Kidney (tissue), 22 donors: ENCODE measurements at places on chromosomes 1 and 21. TPM values are rescaled to one million over a fixed set of nuclear protein-coding genes. Genes with fewer than 3 reads are reported as not detected.

CCDC17 gene
- total RNA-seq = 3.0 TPM

GRCh38 chr1:240985081-240985480 lies 371.9 kb downstream of the RGS7 start:
- H3K4me3 ChIP-seq = no peak overlapping the region
- no peaks in the 10 kb centered on the region for H3K4me1 ChIP-seq
- DNase-seq = no peak
- H3K36me3 ChIP-seq = no peaks in the 10 kb centered on the region
- H3K27ac ChIP-seq = no peak overlapping the region

DNA sequence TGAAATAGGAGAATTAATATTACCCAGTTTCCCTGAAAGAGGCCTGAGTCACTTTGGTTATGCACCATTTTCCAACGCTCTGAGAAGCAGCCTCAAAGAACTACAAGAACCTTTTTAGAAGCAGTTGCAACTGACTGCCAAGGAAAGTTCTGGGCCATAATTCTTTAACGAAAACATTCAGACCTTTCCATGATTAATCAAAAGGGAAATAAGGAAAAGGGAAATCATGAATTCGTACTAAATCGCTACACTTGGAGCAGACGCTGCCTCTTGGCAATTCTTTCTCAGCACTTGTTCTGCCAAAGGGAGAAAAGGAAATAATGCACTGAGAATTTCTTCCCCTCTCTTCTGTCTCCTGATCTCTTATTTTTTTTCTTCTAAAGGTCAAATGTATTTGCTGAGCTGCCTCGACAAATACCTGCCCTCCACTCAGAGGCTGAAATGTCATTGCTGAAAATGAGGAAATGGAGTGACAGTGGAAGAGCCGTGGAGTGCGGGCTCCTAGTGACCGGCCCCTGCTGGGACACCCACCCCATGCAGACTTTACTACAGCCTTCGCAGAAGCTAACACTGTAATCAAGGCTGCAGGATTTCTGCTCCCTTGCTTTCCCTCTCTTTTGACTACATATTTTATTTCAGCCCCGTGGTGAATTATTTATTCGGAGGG lies 67.9 kb upstream of the GALNT2 start:
- H3K4me1 ChIP-seq = no peaks in the 10 kb centered on the region
- no peaks in the 10 kb centered on the region for H3K36me3 ChIP-seq
- H3K27me3 ChIP-seq = no peaks in the 10 kb centered on the region
- H3K27ac ChIP-seq = no peak overlapping the region

FAM72A gene
- 3.4 TPM for total RNA-seq

OLFM3 gene
- 0.41 TPM for total RNA-seq

RXFP4 gene
- total RNA-seq = not detected

AQP10 gene
- not detected for total RNA-seq

DNA sequence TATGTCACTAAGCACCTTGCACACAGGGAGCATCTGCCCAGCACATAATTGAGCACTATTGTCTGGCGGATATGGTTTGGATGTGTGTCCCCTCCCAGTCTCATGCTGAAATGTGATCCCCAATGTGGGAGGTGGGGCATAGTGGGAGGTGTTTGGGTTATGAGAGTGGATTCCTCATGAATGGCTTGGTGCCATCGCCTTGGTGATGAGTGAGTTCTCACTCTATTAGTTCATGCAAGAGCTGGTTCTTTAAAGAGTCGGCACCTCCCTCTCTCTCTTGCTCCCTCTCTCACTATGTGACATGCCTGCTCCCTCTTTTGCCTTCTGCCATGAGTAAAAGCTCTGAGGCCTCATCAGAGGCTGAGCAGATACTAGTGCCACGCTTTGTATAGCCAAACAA lies 9.5 kb downstream of the CTSK start:
- DNase-seq = no peak
- H3K36me3 ChIP-seq = no peaks in the 10 kb centered on the region
- no peak overlapping the region for H3K4me3 ChIP-seq
- no peak overlapping the region for H3K27ac ChIP-seq
- no peaks in the 10 kb centered on the region for H3K27me3 ChIP-seq

DNA sequence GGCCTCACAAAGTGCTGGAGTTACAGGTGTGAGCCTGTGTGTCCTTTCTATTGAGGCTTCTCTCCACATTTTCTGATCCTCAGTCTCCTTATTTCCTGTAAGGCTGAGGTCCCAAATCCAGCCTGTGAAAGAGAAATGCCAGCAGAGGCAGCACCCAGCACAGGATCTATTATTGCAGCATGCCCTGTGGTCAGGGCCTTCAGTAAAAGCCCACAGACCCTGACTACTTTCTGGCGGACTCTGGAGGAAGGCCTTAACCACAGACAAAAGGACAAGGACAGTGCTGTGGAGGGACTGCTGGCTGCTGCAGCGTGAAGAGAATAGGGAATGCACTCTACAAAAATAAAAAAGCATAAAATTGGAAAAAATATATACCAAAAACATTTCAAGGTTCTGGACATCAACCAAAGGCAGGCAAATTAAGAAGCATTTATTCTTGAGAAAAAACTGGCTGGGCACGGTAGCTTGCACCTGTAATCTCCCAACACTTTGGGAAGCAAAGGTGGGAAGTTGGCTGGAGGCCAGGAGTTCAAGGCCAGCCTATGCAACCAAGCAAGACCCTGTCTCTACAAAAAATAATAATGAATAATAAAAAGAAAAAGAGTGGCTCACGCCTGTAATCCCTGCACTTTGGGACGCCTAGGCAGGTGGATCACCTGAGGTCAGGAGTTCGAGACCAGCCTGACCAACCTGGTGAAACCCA lies 9.4 kb upstream of the PGD start:
- H3K36me3 ChIP-seq = no peaks in the 10 kb centered on the region
- peaks cover 13% of the 10 kb centered on the region for H3K4me1 ChIP-seq
- H3K27me3 ChIP-seq = no peaks in the 10 kb centered on the region
- H3K27ac ChIP-seq = no peak overlapping the region

DNA sequence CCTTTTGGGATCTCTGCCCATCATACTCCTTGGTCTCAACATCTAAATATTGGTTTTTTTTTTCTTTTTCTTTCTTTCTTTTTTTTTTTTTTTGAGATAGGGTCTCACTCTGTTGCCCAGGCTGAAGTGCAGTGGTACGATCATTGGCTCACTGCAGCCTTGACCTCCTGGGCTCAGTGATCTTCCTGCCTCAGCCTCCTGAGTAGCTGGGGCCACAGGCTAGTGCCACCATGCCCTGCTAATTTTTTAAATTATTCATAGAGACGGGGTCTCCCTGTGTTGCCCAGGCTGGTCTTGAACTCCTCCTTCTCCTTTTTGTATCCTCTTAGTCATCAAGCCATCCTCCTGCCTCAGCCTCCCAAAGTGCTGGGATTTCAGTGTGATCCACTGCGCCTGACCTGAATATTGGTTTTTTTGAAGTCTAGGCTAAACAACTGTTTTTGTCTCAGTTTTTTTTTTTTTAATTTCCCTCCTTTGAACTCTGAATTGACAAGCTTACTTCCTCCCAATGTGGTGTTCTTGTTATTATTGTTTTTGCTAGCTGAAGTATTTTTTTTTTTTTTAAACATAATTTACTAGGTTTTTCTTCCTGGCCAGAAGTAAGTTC lies 30.9 kb downstream of the MAPKAPK2 start:
- H3K27ac ChIP-seq = no peak overlapping the region
- no peaks in the 10 kb centered on the region for H3K36me3 ChIP-seq
- H3K4me1 ChIP-seq = peaks cover 37% of the 10 kb centered on the region
- no peak for DNase-seq

DNA sequence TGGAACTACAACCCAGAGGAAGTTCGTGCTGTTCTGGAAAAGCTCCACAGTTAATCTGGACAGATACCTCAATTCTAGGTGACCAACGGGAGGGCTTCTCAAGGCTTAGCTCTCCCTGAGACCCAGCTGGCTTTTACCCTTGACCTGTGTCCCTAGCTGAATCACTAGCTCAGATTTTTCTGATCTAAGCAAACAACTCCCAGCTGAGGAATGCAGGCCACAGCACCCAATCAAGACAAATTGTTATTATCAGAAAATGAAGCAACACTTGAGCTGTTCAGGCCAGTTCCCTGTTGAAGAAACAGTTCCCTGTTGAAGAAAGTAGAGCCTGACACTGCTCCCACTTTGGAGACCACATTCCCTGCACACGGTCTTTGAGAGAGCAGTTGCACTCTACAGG lies 16.0 kb downstream of the DIO1 start:
- H3K36me3 ChIP-seq = no peaks in the 10 kb centered on the region
- no peak for DNase-seq
- H3K27ac ChIP-seq = no peak overlapping the region
- H3K4me1 ChIP-seq = no peaks in the 10 kb centered on the region
- no peaks in the 10 kb centered on the region for H3K27me3 ChIP-seq
- H3K4me3 ChIP-seq = no peak overlapping the region

DNA sequence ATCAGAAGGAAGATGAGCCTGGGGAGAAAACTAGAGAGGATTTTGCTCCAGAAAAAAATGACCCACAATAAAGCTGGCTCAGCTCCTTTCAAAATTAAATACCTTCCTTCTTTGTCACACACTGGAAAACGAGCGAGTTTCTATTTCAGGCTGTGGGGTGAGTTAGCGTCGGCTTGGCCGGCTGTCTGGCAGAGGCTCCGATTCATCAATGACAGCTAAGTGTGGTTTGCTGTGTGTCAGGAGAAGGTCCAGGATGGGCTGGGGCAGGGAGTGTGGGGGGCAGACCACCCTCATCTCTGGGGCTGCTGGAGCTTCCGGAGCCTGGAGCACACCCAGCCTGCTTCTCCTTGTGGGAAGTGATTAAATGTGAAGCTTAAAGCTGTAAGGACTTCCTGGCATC lies 120.2 kb downstream of the ETS2 start:
- no peaks in the 10 kb centered on the region for H3K27me3 ChIP-seq
- H3K4me1 ChIP-seq = peaks cover 7% of the 10 kb centered on the region
- no peaks in the 10 kb centered on the region for H3K36me3 ChIP-seq
- DNase-seq = no peak
- H3K4me3 ChIP-seq = peak overlapping the region; percentile 9

- H3K27me3 ChIP-seq = no peaks in the 10 kb centered on the region
- no peaks in the 10 kb centered on the region for H3K36me3 ChIP-seq
- H3K4me1 ChIP-seq = no peaks in the 10 kb centered on the region
- no peak overlapping the region for H3K4me3 ChIP-seq
Measured at GRCh38 chr1:71843012-71843411, 439.3 kb downstream of the NEGR1 start.

C8B gene
- not detected for total RNA-seq

DNA sequence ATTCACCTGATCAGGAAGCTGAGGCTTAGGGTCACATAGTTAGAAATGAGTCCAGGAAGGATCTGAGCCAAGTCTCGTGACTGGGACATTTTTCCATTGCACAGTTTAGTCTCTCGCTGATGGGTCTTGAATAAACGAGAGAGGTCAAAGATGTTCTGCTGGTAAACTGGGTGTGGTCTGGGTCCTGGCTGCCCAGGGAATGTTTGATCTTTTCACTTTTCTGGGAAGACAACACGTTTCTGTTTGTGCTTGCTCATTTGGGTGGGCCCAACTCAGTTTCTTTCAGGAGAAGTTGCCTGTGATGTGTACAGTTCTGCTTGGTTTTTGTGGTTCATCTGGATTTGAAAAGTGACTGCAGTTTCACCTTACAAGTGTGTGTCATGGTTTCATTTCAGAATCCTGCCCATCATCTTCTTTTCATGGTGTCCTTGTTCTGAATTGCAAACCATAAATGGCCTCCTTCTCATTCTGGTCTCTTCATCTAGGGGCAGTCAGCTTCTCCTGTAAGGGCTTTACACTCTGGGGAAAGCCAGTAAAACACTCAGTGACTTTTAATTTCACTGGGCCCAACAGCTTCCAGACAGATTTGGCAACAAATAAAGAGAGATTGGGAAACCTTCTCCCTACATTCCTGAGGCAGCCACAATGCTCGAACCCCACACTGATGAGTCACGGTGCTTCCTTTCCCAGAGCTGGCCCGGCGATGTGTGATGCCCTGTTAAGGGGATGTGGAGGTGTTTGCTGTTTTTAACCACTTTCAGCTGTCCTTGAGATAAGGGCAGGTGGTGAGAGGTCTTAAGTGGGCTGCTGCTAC lies 7.2 kb upstream of the TACSTD2 start:
- H3K4me3 ChIP-seq = no peak overlapping the region
- DNase-seq = no peak

NBPF20 gene
- total RNA-seq = 3.8 TPM

DNA sequence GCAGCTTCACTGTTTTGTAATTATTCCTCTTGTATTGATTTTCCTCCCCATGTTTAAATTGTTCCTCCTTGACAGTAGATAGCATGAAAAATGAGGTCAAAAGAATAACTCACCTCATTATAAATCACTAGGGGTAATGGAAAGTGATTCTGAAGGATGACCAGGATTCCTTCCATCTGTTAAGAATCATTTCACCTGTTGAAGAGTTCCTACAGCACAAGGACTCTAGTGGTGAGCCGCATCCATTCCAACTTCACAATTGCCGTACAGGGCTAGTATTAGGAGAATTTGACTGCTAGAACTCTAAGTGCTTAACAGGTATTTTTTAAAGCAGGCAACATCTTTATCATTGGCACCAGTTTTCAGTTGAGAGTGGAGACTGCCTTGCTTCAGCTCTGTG lies 13.7 kb downstream of the PPP1R12B start:
- H3K36me3 ChIP-seq = no peaks in the 10 kb centered on the region
- no peak overlapping the region for H3K4me3 ChIP-seq
- H3K27me3 ChIP-seq = no peaks in the 10 kb centered on the region
- H3K27ac ChIP-seq = no peak overlapping the region

GRCh38 chr1:6475381-6476133 lies 9.6 kb upstream of the TNFRSF25 start:
- no peak for DNase-seq
- no peaks in the 10 kb centered on the region for H3K27me3 ChIP-seq
- no peak overlapping the region for H3K27ac ChIP-seq
- no peak overlapping the region for H3K4me3 ChIP-seq

KCND3 gene
- 12.6 TPM for total RNA-seq

GUCA2B gene
- not detected for total RNA-seq

DNA sequence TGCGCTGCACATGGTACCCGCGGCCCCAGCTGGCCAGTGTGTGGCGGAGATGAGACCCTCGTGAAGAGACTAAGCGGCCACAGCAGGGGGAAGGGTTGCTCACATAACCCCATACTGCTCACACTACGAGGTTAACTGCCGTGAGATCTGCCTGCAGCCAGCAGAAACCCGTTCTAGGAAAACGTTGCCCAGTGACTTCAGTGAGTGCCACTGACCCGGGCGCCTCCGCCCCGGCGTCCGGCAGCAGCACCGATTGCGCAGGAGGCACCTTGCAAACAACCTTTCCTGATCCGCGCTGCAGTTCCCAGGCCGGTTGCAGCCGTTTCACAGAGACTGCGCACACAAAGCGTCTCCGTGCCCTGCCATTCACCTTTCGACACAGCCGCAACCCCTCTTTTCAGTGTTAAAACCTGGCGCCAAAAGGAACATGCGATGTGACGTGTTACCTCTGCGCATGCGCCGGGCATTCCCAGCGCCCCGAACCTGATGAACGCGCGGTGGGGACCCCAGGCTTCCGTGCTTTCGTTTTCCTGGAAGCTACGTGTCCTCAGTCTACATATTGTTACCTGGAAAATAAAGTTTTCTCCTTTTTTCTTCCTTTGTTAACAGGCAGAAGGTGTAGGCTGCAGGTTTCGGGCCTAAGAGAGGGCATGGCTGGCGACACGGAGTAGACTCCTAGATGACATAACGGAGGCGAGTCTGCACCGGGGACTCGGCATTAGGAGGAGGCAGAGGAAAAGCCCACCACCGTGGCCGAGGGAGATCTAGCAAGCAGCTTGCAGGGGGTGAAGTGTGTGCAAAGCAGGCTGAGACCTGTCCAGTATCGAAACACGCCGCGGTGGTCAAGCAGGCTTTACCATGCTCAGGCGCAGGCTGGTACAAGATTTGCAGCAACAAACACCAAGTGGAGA lies 8.9 kb downstream of the VPS26C start:
- peak overlapping the region; percentile 65 for H3K4me3 ChIP-seq
- H3K4me1 ChIP-seq = peaks cover 3% of the 10 kb centered on the region
- H3K27ac ChIP-seq = peak overlapping the region; percentile 83
- no peaks in the 10 kb centered on the region for H3K36me3 ChIP-seq

UBXN11 gene
- 55.0 TPM for total RNA-seq
